Gastrocnemius medialis (tissue), 4 donors: ENCODE measurements at places on chromosomes 6 and 20. TPM values are rescaled to one million over a fixed set of nuclear protein-coding genes. Genes with fewer than 3 reads are reported as not detected.

Gene FNDC1
- total RNA-seq = 0.41 TPM

Gene SNX5
- total RNA-seq = 55.4 TPM

Gene ZNF334
- total RNA-seq = not detected

Gene LIN28B
- total RNA-seq = not detected

Gene NKX2-2
- total RNA-seq = not detected

Gene COL20A1
- total RNA-seq = not detected

Gene RBM24
- 229 TPM for total RNA-seq

Gene OR2B6
- total RNA-seq = not detected

Gene ZNF391
- 0.10 TPM for total RNA-seq

Gene TMEM217
- not detected for total RNA-seq

Gene ASIP
- total RNA-seq = not detected

Gene ISM1
- 0.91 TPM for total RNA-seq

Gene SUMO4
- 0.33 TPM for total RNA-seq

Gene GNAS-AS1
- total RNA-seq = not detected

Gene AVP
- not detected for total RNA-seq

Gene RGS17
- not detected for total RNA-seq

Gene OLIG3
- not detected for total RNA-seq

Gene MOXD1
- total RNA-seq = 0.62 TPM

Gene LY6G6C
- not detected for total RNA-seq

Gene SAMD3
- total RNA-seq = not detected

Gene KCNK17
- not detected for total RNA-seq

Gene XKR7
- total RNA-seq = not detected

Gene ZNF322
- 9.7 TPM for total RNA-seq

Gene CALHM6
- total RNA-seq = 0.80 TPM

Gene HLA-DPA1
- 6.8 TPM for total RNA-seq

Gene CRIP3
- 0.68 TPM for total RNA-seq

Gene TSPO2
- total RNA-seq = not detected

Gene NKX2-4
- not detected for total RNA-seq

Gene MYMX
- not detected for total RNA-seq

Gene SLC26A8
- total RNA-seq = not detected

Gene SLC22A7
- not detected for total RNA-seq

Gene BPI
- not detected for total RNA-seq

Gene FAM217B
- 6.9 TPM for total RNA-seq

Gene ARFGEF3
- total RNA-seq = 0.40 TPM

Gene DPPA5
- not detected for total RNA-seq

Gene MGME1
- 9.1 TPM for total RNA-seq
